ENCODE measurements at places on chromosomes 6 and 20.

GRCh38 chr20:21681922-21682318 lies 23.5 kb upstream of the PAX1 start:
- DNase-seq = no peak

GRCh38 chr6:46419576-46420002 lies 71.7 kb downstream of the RCAN2 start:
- no peak for DNase-seq

DNA sequence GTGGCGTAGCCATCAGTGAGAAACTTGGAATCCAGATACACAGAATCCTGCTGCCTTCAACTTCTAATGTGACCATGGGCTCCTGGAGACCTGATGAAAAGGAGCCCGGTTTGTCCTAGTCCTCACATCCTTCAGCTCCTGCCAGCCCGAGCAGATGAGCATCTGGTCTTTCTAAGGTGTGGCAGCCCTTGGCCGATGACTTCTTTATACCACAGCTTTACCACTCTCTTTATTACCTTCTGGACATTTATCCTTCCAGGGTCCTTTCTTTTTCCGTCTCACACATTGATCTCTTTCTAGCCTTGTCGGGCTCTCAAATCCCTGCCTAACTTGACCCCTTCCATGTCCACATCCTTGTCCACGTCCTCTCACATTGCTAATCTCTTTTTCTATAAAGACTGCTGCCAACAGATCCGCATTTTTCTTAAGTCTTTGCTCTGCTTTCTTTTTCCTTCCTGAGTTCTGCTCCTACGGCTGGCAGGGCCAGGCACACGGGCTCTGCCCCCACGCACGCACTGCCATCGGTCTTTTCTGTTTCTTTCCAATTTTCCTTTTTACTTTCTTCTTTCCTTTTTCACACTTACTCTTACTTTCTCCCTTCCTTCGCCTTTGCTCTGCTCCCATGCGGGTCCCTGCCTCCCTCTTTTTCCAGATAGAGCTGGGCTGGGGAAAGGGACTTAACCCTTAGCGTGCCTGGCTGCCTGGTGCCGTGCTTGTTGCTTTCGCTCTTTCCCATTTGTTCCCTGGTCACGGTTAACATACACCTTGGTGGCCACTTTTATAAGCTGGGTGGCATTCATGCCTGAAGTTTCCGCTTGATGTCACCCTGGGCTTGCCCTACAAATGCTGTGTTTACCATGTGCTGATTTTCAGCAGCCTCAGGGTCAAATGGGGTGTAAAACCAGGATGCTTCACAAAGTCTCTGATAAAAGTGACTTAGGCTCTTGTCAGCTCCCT lies 9.4 kb upstream of the GMPR start:
- DNase-seq = no peak

GRCh38 chr20:64247970-64248841 lies 7.3 kb upstream of the PCMTD2 start:
- no peak for DNase-seq

GRCh38 chr20:48788486-48789072 lies 39.2 kb downstream of the PREX1 start:
- DNase-seq = no peak

DNA sequence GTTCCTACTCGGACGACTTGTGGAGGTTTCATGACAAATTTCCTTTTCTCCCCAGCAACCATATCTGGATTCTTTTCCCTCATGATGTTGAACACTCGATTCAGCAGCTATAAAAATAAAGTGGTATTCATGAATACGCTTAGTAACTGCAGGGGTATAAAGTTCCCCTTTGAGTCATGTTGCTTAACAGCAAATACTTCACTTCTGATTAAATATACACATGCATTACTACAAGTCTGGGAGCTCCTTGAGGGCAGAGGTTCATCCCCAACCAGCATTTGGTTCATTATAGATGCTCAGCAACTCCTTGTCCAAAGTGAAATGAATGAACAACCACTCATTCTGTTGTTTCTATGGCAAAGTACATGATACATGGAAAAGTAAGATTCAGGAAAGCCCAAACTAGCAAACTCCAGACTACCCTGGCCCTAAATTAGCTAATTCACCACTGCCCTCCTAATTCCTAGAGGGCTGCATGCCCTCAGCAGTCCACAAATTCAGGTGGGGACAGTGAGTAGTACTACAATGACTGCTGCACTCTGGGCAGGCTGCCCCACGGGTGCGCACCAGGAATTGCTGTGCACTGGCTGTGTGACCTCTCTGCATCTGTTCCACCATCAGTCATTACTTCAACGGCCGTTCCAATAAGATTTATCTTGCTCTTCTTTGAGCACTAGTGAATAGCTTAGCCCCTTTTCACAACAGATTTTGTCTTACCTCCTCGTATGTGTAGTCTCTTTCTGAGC lies 15.2 kb downstream of the EIF2S2 start:
- DNase-seq = no peak

Data from stimulated activated CD4-positive, alpha-beta T cell treated with anti-CD3 and anti-CD28 coated beads, Interleukin-2, amount 100 ng/mL, for 4 hours (primary cell).